ENCODE measurements at places on chromosomes 13 and 19.

DNA sequence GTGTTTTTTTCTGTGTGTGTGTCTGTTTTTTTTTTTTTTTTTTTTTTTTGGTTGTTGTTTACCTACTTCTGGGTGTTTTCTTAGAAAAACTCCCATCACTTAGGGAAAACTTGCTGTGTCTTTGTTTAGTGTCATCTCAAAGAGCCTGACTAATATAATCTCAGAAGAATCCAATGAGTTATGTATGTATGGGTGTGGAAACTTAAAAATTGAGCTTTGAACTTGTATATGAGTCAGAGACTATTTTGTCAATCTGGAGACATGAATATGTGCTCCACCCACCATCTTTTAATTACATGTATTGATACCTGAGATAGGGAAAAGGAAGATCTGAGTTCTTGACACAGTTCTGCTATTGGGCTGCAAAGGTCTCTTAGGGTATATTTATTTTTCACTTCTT, 140.7 kb upstream of the SPRY2 start:
- no peak for DNase-seq

DNA sequence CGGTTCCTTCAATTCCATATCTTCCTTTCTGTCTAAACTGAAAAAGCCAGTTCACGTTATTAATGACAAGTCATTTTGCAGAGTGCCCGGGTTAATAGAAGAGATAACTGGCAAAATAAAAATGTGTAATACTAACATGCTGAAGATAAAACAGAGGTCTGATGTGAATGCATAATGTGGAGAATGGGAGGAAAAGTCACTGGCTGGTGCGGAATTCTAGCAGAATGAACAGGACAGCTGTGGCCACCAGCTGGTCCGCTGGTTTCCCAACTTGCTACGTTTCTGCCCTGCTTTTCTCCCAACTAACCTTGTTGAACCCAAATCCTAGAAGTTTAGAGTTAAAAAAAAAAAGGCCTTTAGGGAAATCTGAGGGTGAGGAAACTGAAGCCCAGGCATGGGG, 42.4 kb downstream of the PCDH8 start:
- no peak for DNase-seq

GRCh38 chr19:41321600-41322270, 11.8 kb downstream of the CCDC97 start:
- no peak for DNase-seq

DNA sequence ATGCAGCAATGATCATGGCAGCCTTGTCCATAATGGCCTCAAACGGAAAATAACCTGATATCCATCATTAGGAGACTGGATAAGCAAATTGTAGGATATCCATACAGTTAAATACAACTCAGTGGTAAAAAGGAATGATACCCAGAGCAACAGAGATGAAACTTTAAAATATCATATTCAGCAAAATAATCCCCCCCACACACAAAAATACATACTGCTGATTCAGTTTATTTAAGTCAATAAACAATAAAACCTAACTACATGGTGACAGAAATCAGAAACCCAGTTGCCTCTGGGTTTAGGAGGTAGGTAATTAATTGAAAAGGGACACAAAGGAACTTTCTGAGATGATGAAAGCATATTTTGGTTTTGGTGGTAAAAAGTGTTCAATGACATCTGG, 27.9 kb upstream of the DLEU7 start:
- no peak for DNase-seq

DNA sequence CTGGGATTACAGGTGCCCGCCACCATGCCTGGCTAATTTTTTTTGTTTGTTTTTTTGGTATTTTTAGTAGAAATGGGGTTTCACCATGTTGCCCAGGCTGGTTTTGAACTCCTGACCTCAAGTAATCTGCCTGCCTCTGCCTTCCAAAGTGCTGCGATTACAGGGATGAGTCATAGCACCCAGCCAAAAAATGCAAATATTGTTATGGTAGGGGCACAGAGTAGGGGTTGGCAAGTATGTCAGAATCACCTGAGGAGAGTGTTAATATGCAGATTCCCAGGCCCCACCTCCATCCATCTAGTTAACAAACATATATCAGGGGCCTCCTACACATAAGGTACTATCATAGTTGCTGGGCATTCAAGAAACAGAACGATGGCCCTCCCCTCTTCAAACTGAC, 44.7 kb downstream of the VAV1 start:
- DNase-seq = no peak

DNA sequence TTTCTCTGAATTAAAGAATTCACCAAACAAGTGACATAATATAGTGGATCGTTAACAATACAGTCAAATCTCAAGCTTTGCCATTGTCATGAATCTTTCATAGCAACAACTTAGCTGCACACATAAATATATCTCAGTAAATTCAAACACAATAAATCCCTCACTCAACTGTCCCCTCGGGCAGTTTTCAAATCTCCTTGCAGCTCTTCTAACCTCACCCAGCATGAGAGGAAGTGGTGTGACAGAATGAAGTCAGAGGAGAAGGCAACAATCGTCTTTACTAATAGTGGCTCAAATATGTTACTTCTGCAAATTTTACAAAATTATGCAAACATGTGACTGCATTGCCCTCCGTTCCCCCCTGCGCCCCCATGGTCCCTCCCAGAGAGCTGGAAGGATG, 148.2 kb downstream of the RAP2A start:
- no peak for DNase-seq

DNA sequence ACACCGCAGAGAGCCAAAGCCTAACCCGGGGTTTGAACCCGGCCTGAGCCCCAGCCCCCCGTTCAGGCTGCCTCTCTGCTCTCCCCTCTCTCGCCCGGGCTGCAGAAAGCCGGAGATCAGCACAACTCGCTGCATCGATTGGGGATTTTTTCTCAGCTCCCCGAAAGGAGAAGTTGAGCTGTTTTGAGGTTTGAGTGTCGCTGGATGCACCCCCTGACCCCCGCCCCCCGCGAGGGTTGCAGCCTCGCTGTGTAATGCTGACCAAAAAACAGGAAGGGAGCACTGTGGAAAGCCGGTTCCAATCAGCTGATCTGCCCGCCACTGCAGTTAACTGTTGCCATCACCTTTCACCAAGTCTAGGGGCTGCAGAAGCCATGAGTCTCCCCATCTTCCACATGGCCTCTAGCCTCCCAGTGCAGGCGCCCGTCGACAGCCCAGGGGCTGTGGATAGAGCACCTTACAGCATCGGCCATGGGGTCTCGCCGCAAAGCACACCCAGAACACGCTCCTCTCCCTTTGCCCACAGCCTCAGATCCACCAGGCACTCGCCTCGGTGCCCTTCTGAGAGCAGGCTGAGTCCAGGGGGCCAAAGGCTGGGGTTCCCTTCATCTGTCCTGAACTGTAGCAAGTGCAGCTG, 34.5 kb downstream of the MYO9B start:
- no peak for DNase-seq

DNA sequence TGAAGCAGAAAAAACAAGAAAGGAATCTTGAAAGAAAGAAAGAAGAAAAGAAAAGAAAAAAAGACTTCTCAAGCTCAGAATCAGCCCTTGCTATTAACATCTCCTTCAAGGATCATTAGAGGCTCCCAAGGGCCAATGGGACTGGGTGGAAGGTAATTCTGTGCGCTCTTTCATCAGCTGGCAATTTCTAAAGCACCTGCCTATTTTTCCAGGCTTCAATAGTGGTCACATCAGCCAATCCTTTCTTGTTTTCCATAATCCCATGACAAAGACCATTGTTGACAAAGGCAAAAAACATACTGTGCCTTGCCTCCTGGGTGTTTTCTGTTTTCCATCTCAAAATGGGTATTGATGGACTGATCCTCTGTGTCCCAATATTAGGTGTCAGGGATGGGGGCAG, 88.2 kb upstream of the TSC22D1 start:
- DNase-seq = no peak

- DNase-seq = no peak
These were observed 30.2 kb upstream of the CEBPG start for GRCh38 chr19:33343301-33343700.

GRCh38 chr13:39306639-39307589, 268.7 kb downstream of the NHLRC3 start:
- no peak for DNase-seq

GRCh38 chr13:113539176-113539575, 45.4 kb upstream of the TFDP1 start:
- DNase-seq = no peak

- DNase-seq = no peak
These were observed 198.7 kb upstream of the ZNF507 start for GRCh38 chr19:32146664-32147063.

DNA sequence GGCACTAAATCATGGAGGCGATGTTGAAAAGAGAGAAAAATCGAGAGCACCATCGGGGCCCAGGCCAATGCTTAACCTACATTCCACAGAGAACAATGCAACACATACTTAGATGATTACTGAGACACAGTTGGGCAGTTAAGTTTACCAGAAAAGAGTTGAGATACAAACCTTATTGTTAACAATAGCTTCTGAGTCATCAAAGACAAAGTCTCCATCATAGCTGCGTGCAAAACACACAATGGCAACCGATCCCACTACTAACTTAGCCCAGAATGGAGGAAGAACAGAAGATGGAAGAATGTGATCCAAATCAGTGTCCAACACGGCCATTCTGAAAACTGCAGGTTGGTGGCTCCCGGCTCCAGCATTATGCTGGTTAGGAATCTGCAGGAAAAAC, 6.2 kb downstream of the TMTC4 start:
- DNase-seq = no peak

- DNase-seq = no peak
These were observed 525 bp downstream of the BORA start for GRCh38 chr13:72728290-72728605.

DNA sequence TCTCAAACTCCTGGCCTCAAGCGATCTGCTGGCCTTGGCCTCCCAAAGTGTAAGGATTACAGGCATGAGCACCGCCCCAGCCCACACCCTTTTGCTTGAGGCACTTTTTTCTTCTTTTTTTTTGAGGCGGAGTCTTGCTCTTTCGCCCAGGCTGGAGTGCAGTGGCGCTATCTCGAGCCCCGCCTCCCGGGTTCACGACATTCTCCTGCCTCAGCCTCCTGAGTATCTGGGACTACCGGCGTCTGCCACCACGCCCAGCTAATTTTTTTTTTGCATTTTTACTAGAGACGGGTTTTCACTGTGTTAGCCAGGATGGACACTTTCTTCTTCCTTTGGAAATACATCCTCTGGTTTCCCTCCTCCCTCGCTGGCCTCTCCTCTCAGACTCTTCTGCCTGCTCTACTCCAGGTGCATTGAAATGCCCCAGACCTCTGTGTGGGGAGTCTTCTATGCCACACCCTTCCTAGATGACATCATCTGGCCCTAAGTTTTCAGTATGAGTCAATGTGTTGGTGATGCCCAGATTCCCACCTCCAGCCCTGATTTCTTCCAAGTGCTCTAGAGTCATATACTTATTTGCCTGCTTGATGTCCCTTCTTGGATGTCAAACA, 20.7 kb upstream of the TPT1 start:
- DNase-seq = no peak

- DNase-seq = no peak
These were observed 30.0 kb downstream of the MPHOSPH8 start for GRCh38 chr13:19663416-19663979.

DNA sequence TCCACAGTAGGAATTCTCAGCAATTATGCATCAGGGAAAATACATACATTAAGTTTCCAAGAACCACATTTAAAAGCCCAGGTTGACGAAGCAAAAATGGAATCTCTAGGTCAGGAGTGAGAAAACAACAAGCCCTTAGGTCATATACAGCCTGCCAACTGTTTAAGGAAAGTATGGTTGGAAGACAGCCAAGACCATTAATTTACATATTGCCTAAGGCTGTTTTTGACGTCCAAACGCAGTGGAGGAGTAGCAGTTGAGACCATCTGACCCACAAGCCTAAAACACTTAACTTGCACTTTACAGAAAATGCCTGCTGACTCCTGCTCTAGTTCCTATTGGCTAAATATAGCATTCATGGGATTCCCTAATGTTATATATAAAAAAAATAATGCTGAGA, 299.0 kb downstream of the ITGBL1 start:
- DNase-seq = peak; percentile 45

GRCh38 chr13:46015366-46015765, 37.2 kb downstream of the ZC3H13 start:
- DNase-seq = no peak

DNA sequence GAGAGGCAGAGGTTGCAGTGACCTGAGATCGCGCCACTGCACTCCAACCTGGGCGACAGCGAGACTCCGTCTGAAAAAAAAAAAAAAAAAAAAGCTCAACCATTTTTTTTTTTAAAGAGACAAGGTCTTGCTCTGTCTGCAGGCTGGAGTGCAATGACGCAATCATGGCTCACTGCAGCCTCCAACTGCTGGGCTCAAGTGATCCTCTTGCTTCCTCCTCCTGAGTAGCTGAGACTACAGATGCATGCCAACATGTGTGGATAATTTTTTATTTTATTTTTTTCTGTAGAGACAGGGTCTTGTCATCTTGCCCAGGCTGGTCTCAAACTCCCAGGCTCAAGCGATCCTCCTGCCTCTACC, 10.3 kb downstream of the EHD2 start:
- DNase-seq = peak; percentile 52

- DNase-seq = no peak
These were observed 75.2 kb downstream of the TNFSF11 start for GRCh38 chr13:42649141-42649540.

DNA sequence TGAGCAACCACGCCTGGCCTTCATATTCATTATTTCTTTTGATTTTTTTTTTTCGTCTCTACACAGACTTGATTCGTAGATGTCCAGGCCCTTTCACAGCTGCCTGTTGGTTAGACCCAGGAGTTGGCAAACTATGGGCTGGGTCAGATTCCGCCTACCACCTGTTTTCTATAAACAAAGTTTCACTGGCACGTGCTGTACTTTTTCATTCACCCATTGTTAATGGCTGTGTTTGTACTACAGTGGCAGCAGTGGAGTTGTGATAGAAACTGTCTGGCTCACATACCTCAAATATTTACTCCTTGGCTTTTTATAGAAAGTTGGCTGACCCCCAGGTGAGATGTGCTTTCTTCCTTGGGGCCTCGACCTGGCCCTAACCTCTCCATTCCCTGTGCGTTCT, 72.9 kb upstream of the TEX29 start:
- DNase-seq = no peak

Measured in smooth muscle cell of the brain vasculature (primary cell).